HFF-Myc (cell line): ENCODE measurements at places on chromosomes 7 and 10.
A peak's percentile ranks its signal among the peaks of the same experiment; 100 is the strongest.

GRCh38 chr7:100483090-100483721 lies 521 bp upstream of the NYAP1 start:
- DNase-seq, result no peak

GRCh38 chr10:80512031-80512526 lies 25.6 kb upstream of the SH2D4B start:
- DNase-seq, result no peak

DNA sequence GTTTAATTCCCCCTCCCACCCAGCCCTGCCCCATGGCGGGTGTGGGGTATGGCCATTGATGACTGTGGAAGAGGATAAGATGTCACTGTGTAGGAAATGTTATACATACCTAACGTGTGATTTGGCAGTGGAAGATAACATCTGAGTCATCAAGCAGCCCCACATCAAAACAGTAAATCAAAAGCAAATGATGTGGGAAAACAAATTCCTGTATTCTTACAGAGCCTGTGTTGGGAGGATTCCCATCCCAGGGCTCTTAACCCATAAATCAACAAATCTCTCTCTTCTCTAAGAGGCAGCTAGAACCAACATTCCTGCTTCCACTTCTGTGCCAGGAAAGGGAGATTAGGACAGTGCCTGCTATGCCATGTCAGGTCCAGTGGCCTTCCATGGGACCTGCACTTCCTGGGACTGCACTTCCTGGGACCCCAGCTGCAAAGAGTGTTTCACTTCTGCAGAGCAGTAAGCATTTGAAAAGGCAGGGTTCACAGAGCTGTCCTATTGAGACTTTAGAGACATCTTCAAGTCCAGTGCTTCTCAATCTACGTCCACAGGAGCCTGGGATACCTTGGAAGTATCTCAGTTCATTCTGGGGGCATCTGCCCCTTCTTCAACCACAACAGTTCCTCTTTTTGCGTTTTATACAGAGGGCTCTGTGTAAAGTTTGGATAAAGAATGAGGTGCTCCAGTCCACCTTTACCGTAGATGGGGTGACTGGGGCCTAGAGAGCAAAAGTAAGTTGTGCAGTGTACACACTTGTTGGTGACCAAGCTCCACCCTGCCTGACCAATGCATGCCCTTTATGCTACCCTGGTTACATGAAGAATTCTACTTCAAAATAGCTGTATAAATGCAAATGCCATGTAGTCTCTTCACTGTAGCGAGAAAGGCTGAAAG lies 45.7 kb downstream of the ATXN7L1 start:
- DNase-seq, result peak; percentile 94

DNA sequence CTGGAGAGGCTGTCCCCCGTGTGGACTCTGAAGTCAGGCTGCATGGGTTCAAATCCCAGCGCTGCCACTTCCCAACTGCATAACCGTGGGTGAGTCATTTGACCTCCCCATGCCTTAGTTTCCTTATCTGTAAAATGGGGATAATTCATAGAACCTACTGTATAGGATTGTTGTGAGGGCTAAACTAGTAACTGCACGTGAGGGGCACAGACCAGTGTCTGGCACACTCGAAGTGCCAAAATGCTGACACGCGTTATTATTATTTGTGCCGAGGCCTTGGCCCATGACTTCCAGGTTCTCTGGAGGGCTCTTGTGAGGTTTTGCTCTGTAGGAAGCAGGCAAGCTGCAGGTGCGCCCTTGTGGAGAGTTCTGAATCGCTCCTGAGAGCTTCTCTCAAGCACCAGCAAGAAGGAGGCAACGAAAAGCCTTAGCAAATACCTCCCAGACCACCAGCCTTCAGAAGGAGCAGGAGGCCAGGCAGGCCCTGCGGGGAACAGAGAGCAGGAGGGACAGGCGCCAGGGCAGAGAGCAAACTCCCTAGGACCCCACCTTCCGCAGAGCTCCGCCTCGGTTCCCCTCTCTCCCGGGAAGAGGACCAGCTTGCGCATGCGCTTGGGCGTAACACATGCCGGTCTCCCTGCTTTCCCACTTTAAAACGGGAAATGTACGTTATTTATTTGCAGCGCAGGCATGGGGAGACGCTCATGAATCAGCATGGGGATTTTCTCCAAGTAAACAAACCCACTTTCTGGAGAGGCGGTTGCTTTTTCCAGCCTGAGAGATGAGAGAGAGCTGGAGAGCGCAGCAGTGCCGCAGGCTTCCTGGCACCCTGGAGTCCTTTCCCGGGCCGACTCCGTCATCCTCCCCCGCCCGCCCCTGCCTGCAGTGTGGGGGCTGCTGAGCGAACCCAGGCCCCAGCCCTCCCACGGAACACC lies 39.6 kb downstream of the SORCS3 start:
- DNase-seq, result no peak

- no peak for DNase-seq
Observed at GRCh38 chr7:26865094-26865388, 651 bp upstream of the SKAP2 start.

DNA sequence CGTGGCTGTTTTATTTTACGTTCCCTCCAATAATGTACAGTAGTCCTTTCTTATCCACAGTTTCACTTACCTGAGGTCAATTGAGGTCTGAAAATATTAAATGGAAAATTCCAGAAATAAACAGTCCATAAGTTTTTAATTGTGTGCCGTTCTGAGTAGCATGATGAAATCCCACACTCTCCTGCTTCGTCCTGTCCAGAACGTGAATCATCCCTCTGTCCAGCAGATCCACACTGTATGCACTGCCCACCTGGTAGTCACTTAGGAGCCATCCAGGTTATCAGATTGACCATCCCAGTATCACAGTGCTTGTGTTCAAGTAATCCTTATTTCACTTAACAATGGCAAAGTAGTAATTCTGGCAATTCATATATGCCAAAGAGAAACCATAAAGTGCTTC lies 46.3 kb downstream of the STARD3NL start:
- DNase-seq, result no peak

- no peak for DNase-seq
Observed at GRCh38 chr10:61010863-61011262, 66.9 kb upstream of the RHOBTB1 start.

GRCh38 chr7:23474094-23474828 lies 4.0 kb upstream of the IGF2BP3 start:
- peak; percentile 68 for DNase-seq

DNA sequence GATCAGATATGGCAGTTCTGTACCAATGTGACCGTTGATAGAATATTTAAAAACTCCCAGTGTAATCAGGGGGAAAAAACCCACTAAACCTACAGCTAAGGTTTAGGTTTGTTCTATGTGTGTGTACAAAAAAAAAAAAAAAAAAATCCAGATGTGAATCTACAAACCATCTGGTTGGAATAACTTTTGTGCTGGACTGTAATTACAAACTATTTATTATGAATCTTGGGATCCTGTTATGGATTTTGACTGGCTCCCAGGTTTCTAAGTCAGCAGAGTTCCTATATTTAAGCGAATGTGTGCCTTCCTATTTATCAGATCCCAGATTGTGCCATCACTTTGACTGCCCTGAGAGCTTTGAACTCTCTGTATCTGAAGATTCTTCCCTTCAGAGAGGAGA lies 29.1 kb downstream of the BMPER start:
- DNase-seq, result no peak
